ENCODE measurements at places on chromosomes 7 and 10.

- DNase-seq: no peak
Measured at GRCh38 chr10:117226813-117227451, 14.0 kb upstream of the SLC18A2 start.

GRCh38 chr7:42207420-42207819, 29.6 kb downstream of the GLI3 start:
- no peak for DNase-seq

DNA sequence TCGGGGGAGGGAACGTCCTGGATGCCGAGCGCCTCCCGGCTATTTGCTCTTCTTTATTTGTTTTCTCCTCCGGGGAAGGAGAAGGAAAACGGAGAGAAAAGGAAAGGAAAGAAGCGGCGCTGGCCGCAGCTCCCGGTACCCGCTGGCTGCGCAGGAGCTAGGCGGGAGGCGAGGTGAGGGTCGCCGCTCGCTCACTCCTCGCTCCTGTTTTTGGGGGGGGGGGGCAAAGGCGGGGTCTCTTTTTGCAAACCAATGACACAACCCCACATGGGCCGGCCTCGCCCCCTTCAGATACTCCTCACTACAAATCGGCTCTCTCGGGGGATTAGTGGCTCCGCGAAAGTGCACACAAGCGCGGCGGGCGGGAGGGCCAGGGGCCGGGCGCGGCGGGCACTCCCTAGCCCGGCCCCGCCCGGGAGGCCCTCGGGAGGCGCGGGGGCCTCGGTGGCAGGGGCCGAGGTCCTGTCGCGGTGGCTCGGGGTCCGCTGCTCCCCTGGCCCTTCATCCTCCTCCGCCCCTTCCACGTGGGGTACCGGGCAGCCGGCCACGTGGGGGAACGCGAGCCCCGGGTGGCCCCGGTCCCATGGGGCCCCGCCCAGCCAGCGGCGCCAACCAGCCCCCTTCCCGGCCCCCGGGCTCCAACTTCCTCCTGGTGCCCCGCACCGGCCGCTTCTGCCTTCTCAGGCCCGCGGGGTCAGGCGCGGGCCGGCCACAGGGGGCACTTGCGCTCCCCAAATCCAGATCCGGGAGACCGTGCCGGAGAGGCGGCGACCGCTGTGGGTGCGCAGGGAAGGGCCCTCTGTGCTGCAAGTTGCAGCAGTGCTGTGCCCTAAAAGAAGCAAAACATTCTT, 718 bp upstream of the CTBP2 start:
- DNase-seq: no peak

DNA sequence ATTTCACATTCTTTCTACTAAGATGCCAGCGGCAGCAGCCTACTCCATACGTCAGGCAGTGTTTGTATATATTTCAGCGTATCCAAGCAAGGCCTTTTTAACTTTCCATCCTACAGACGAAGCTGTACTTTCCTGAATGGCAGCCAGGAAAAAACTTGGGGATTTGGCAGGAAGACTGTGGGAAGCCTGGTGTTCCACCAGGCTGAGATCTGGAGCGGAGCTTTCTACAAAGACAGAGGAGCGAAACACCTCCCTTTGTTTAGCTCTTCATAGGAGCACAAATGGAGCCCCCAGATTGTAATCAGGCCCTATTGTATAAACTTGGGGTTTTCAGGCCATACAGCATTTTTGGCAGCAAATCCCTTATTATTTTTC, 143.8 kb downstream of the TES start:
- DNase-seq: no peak

GRCh38 chr7:130945411-130945811, 211.4 kb upstream of the KLF14 start:
- no peak for DNase-seq

GRCh38 chr7:44235582-44236332, 35.0 kb downstream of the YKT6 start:
- no peak for DNase-seq

DNA sequence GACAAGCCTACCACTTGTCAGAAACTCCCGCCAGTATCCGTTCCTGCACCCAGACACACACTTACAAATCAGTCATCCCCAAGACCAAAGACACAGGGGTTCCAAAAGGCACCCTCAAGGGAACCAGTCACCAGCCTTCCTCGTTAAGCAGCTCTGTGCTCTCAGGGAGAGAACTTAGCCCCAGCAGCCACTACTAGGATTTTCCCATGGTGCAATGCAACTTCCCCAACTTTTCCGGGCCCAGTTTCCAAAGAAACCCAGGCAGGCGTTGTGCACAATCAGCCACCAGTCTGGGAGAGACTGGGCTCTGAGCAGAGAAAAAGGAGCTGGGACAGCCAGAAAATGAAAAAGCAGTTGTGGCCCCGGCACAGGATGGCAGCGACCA, 1.2 kb downstream of the DLG5 start:
- DNase-seq: no peak

DNA sequence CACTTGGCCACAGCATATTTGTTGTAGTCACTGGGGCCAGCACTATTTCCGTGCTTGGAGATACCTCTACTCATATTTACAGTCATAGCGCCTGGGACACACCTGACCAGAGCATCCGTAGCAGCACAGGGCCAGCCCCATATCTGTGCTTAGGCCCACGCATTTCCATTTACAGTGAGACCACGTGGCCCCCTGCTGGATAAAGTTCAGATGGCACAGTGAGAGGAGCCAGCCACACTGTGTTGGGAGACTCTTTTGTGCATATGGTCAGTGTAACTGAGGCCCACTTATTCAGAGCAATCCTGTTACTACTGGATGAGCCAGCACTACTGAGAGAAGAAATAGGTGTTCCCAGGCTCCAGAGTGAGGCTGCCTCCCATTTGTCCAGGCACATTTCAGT, 455.3 kb downstream of the REEP3 start:
- DNase-seq: no peak

DNA sequence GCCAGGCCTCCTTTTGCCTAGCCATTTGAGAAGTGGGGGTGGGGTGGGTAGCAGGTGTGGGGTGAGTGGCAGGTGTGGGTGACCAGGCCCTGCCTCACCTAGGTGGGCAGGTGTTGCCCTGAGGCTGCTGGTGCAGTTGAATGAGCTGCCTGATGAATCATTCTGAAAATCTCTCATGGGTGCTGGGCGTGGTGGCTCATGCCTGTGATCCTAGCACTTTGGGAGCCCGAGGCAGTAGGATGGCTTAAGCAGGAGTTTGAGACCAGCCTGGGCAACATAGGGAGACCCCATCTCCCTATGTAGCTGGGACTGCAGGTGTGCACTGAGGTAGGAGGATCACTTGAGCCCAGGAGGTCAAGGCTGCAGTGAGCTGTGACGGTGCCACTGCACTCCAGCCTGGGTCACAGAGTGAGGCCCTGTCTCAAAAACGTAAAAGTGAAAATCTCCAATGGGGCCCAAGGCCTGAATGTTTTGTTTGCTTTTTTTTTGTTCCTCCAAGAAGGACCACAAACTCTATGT, 17.7 kb downstream of the TSPAN14 start:
- no peak for DNase-seq

GRCh38 chr7:36623247-36623646, 101.0 kb downstream of the AOAH start:
- DNase-seq: no peak

DNA sequence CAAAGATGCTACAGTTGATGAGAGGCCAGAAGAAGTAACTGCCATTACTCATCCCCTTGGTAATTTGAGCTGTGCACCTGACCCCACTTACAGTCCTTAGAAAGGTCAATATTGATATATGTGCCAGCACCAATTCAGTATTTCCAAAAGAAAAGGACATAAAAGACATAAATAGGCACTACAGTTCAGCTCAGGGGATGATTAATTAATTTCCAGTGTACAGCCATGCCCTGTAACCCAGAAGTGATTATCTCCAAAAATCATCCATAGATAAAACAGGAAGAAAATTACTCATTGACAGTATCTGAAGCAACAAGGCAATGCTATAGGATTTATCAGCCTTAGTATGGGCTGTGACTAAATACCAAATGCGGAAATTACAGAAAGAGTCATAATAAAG, 82.4 kb downstream of the PHYHIPL start:
- no peak for DNase-seq

All from stimulated activated CD8-positive, alpha-beta memory T cell treated with anti-CD3 and anti-CD28 coated beads, Interleukin-15, amount 100 ng/mL, for 24 hours (primary cell).